ENCODE measurements at places on chromosomes 11 and 22. TPM values are rescaled to one million over a fixed set of nuclear protein-coding genes. Genes with fewer than 3 reads are reported as not detected.

GRCh38 chr11:128095466-128095981 lies 491.8 kb downstream of the ETS1 start:
- no peak for DNase-seq

DNA sequence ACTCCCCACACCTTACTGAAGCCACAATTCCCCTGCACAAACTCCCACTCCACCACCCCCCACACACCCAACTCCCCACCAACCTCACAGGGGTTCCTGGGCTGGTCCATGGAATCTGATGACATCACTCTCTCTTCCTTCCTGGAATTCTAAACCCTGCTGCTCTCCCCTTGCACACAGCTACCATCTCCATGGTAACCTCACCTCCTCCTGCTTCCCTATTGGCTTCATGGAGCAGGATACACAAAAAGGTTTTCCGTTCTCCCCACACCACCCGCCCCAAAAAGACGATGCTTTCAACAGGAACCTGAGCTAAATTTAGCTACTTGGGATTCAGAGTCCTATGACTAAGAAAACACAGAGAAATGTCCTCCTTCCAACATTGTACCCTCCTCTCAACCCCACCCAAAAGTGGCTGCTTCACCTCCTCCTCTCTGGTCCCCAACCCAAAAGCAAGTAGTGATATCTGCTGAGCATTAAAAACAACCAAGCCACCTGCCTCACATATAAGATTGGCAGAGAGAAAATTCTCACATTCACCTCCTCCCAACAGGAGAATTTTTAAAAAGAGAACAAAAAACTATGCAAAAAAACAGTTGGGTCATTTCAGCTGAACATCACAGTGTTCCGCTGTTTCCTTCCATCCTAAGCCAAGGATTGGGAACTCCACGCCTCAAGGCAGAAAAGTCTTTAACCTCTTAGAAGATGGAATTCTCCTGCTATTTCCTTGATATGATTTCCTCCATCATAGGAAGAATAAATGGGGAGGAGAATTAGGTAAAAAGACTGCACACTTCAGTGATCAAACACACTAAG lies 66.9 kb downstream of the RBFOX2 start:
- peak; percentile 86 for DNase-seq

GRCh38 chr11:73204711-73205121 lies 13.4 kb upstream of the P2RY2 start:
- DNase-seq: no peak

F2 gene
- 0.13 TPM for polyA plus RNA-seq

BIRC3 gene
- polyA plus RNA-seq: 1.1 TPM

Data from renal pelvis (tissue), 12 donors.